Small intestine (tissue), 16 donors: ENCODE measurements at places on chromosomes 7 and 10. TPM values are rescaled to one million over a fixed set of nuclear protein-coding genes. Genes with fewer than 3 reads are reported as not detected.

CLDN12 gene
- 39.9 TPM for polyA plus RNA-seq

DNA sequence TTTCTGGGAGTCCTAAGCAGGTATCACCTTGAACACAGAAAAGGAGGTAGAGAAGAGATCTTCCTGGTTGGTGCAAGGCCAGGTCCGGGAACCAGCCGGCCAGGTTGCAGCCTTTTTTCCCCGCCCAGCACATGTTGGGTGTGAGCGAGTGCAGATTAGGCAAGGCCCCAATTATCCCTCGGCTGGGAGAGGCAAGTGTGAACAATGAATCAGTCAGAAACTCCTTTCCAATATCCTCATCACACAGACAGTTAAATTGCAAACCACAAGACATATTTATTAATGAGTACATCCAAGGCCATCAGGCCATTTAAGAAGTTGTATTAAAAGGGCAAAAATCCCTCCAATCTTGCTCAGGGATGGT lies 115.0 kb upstream of the AFAP1L2 start:
- peak; percentile 95 for DNase-seq

GRCh38 chr10:129694691-129695243 lies 227.7 kb downstream of the MGMT start:
- DNase-seq: no peak

TUBB8 gene
- polyA plus RNA-seq: 0.75 TPM

OR9A2 gene
- polyA plus RNA-seq: not detected

TYW1B gene
- polyA plus RNA-seq: 2.5 TPM

DNA sequence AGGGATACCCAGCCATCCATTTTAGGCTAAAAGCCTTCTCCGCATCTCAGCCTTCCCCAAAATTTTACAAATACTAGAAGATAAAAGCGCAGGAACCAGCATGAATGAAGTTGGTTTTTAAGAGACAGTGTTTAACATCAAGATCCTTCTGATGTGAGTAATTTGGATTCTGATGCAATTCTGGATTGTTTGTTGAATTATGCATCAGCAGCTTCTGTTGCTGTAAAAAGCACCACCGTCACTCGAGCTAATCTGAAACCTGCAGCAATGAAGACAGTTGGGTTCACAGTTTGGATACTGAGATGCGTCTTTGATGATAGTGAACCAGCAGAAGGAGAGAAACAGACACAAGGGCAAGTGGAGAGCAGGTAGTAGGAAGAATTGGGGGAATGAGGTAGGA lies 179.2 kb downstream of the PLXNA4 start:
- DNase-seq: no peak

OPN4 gene
- not detected for polyA plus RNA-seq

- DNase-seq: no peak
These were observed 16.0 kb downstream of the SAMD8 start for GRCh38 chr10:75127471-75127870.

GRCh38 chr7:78862411-78862900 lies 591.0 kb downstream of the MAGI2 start:
- DNase-seq: no peak

DNA sequence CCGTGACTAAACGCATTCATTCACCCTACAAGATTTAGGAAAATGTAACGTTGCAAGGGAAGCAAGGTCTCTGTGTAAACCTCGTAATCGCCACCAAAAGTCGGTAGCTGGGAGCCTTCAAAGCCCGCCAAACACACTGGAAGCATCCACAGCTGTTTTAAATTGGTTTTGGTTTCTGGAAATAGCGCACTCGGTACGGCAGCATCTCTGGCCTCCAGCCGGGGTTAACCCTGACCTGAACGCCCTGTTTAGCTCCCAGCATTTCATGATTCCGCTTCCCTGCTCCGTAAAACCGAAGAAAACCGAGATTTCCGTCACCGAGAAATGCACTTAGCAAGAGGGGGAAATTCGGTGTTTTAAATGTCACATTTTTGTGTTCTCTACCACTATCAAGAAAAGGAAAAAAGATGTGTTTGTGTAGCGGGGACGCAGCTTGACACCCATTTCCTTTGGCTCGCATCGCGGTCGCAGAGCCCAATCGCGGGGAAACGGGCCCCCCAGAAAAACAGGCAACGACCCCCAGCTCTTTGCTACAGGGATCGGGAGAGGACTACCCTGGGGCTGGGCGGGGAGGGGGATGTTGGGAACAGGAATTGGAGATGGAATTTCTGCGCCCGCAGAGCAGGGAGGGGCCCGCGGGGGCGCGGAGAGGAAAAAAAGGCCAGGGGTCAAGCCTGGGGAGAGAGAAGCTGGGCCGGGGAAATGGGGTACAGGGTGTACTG lies 646 bp downstream of the SGCE start:
- DNase-seq: no peak

DNA sequence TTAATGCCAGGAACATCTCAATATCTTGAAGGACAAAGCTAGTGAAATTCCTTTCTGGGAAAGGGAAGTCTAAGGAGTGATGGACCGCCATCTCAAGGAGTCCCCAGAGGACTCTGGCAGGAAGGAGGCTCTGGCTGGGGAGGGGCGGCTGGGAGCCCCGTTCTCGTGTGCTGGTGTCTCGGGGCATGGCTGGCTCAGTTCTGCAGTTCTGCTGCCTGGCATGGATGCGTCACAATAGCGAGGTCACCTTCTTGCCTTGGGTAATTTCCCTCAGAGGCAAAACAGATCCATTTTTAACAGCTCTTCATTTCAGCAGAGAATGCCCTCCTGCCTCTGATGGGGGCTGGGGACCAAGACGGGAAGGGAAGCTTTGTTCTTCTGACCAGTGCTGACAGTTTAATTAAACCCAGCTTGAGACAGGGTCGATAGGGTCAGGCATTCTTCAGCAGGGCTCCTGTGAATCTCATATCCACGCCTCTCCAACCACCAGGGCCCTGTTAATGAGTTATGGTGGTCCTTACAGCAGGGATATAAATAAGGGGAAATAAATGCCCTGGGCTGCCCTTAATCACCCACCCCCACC lies 35.7 kb downstream of the SLIT1 start:
- DNase-seq: no peak

- no peak for DNase-seq
These were observed 202.8 kb downstream of the BAMBI start for GRCh38 chr10:28879875-28880682.

SLC25A40 gene
- 5.1 TPM for polyA plus RNA-seq

RELN gene
- 3.4 TPM for polyA plus RNA-seq

C10orf53 gene
- polyA plus RNA-seq: not detected
